Daoy (cell line): ENCODE measurements at places on chromosomes 3 and 15. TPM values are rescaled to one million over a fixed set of nuclear protein-coding genes. Genes with fewer than 3 reads are reported as not detected.

The CCR8 gene
- not detected in 2 replicates for total RNA-seq

The ATP10A gene
- total RNA-seq, result 2.5 and 7.5 TPM in 2 replicates

The ANKRD63 gene
- 0.63 and 0.97 TPM in 2 replicates for total RNA-seq

GRCh38 chr3:110494728-110495127 is 576.9 kb upstream of the NECTIN3 start:
- DNase-seq, result no peak

- DNase-seq, result no peak
These were observed 57.2 kb downstream of the SLC15A2 start for GRCh38 chr3:121951291-121951919.

GRCh38 chr15:60297047-60297446 is 100.7 kb downstream of the ANXA2 start:
- DNase-seq, result no peak

- no peak for DNase-seq
These were observed 13.3 kb upstream of the CCR9 start for GRCh38 chr3:45873036-45873435.
